Stimulated activated CD8-positive, alpha-beta memory T cell treated with anti-CD3 and anti-CD28 coated beads, Interleukin-4, amount 100 ng/mL, for 4 hours (primary cell): ENCODE measurements at places on chromosomes 5 and 9.
A peak's percentile ranks its signal among the peaks of the same experiment; 100 is the strongest.

GRCh38 chr5:173435447-173435846 lies 107.2 kb upstream of the STC2 start:
- DNase-seq: no peak

- no peak for DNase-seq
Observed at GRCh38 chr5:116442095-116442534, 132.5 kb downstream of the SEMA6A start.

GRCh38 chr5:45691656-45692055 lies 4.5 kb downstream of the HCN1 start:
- DNase-seq: no peak

GRCh38 chr5:99449786-99450185 lies 521.0 kb upstream of the CHD1 start:
- DNase-seq: no peak

- no peak for DNase-seq
Observed at GRCh38 chr5:173812811-173813550, 75.2 kb upstream of the CPEB4 start.

DNA sequence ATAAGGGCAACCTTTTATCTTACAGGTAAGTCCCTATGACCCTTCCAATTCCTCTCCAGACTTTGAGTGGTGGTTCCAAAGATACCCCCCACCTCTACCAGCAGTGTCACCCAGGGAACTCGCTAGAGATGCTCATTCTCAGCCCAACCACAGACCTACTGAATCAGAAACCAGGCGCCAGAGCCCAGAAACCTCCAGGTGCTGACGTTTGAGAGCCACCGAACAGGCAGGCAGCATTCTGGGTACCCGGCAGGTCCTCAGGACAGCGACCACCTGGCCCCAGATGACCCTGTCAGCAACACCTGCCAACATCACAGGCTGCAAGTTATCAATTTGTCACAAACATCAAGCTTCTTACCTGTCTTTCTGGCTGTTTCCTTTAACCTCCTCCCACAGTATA lies 19.5 kb downstream of the RAPGEF1 start:
- DNase-seq: no peak

DNA sequence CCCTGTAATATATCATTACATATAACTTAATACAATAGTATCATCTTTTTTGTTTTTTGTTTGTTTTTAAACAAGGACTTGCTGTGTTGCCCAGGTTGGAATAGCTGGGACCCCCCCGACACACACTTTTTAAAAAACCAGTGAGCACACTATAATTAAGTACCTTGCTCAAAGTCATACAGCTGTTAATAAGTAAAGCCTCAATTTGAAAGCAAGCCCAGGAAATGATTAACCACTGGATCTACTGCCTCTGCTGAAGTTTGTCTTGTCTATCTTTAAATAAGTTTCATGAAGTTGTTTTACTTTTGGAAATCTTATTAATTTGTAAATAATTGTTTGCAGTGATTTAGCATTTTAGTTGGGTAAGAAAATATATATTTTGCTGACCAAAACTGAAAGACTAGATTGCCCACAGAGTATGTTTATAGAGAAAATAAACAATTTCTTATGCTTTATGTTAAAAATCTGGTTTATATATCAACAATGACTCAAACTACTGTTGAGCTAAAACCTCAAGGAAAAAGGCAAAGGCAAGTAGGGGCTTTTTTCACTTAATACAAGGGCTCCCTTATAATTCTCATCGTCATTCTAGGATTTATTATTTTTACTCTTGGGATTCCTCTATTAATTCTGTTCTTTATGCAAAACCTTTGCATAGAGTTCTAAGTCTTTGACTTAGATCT lies 5.8 kb upstream of the CARNMT1 start:
- DNase-seq: no peak

DNA sequence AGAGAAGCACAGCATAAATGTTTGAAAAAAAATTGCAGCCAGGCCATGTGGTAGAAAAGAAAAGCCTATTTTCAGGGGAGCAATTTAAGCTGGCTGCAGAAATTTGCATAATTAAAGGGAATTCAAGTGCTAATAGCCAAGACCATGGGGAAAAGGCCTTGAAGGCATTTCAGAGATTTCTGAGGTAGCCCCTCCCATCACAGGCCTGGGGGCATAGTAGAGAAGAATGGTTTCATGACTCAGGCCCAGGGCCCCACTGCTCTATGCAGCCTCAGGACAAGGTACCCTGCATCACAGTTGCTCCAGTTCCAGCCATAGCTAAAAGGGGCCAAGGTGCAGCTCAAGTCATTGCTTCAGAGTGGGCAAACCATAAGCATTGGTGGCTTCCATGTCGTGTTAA lies 1416.0 kb downstream of the EFNA5 start:
- no peak for DNase-seq

DNA sequence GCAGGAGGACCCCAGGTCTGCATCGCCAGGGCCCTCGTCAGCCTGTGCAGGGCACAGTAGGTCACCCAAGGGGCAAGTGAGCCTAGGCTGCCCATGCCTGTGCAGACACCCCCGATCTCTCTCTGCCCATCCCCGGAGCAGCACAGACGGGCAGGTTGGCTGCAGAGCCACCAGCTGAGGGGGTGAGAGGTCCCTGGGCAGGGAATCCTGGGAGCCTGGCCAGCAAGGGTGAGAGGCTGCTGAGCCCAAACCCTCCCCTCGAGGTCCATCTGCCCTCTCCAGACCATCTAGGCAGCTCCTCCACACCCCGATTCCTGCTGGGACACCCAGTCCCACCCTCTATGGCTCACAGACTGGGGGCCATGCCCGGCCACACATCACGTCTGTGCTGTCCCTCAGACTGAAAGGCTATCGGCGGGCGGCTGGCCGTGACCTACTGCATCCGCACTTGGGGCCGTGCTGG lies 2.8 kb upstream of the DPP7 start:
- DNase-seq: no peak

GRCh38 chr9:129323376-129323998 lies 145.4 kb upstream of the IER5L start:
- no peak for DNase-seq

DNA sequence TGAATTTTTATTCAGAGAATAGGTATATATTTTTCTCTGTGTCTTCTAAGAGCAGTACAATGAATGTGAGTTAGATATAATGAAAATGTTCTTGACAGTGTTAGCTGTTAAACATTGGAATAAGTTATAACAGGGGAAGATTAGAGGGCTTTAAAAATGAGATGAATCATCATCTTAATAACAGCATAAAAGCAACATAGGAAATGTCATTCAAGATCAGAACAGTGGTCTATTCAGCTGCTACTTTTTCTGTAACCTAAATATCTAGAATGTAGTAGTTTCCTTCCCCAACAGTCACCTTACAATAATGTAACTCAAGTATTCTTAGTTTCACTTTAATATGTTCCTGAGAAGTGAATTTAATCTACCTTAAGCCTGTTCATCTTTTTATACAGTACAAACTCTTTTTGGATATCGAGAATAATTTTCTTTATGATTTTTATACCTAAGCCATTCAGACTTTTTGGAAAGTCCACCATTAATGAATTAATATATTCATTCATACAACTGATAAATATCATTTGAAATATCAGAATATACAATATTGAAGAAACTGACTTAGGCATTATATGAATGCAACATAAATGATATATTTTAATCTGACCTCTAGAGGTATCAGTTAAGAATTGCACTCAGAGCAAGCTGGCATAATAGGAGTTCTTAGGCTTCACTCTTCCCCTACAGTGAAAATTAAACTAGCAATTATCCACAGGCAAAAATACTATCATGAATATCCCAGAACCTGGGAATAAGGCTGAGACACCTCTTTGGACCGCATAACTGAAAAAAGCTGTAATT lies 66.1 kb upstream of the EDIL3 start:
- DNase-seq: no peak

GRCh38 chr9:95074632-95075031 lies 242.9 kb downstream of the FANCC start:
- no peak for DNase-seq

DNA sequence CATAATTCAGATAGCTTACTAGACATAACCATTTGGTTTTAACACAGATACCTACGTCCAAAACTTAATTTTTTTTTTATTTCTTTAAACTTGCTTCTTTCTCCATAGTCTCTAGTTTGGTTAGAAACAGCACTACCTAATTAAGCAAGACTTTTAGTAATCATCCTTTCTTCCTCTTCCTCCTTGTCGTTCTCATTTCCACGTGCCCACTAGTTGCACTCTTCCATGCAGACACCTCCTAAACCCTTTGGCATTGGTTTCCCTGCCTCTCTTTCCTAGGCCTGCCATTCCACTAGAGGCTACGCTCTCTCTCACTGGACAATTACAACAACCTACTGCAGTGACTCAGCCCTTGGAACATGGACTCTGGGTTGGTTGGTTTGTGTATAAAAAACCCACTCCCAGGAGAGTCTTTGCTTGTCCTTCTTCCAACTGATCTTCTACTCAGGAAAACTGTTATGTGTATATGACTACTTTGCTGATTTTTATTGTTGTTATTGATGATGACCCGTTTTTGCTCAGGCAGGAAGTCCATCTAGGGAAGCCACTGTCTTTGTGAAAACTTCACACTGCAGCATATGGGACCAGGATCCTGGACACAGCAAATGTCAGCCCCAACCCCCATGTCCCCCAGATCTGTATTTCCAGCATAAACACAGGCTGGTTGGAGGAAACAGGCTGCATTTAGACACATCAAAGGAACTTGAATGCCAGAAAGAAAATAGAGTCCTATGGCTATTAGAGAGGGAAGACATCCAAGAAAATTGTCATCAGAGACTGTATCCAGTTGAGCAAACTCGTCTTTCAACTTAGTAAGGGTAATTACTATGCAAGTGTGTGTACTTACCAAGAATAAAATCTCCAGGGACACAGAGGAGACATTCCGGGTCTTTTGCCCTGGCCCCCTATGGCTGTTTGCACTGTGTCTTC lies 503.2 kb downstream of the GADD45G start:
- DNase-seq: no peak

DNA sequence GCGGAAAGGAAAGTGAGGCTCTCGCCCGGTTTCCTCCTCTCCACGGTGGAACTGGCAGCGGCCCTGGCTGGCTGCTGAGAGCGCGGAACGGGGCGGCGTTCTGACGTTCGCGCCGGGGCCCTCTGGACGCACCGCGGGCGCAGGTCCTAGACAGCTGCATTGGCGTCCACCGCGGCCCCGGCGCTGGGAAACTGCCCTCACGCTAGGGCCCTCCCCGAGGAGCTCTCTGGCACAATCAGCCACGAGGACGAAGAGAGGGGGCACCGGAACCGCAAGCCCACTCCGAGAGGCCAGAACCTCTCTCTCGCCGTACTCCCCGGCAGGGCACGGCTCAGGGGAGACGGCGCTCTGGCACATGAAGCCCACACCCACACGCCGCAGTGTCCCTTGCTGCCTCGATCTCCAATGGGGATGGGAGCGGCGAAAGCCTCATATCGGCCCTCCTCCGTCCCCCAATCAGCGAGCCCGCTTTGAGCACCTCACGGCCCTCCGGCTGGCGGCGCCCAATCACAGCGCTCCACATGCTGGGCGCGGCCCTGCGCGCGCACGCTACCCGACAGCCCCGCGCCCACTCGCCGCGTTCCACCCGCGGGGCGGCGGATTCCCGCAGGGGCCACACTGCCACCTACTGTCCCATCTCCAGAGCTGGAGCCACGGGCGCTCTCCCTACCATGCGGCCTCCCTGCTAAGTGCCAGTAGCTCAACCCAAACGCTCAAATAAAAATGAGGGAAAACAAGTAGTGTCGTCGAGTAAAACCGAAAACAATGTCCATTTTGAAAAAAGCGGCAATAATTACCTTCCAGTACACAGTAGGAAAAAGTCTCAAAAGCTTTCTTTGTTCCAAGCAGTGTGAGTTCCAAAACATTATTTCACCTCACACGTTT lies 11.8 kb downstream of the MRPS27 start:
- DNase-seq: peak; percentile 85

- DNase-seq: no peak
Observed at GRCh38 chr9:133954862-133955529, 37.1 kb downstream of the VAV2 start.

DNA sequence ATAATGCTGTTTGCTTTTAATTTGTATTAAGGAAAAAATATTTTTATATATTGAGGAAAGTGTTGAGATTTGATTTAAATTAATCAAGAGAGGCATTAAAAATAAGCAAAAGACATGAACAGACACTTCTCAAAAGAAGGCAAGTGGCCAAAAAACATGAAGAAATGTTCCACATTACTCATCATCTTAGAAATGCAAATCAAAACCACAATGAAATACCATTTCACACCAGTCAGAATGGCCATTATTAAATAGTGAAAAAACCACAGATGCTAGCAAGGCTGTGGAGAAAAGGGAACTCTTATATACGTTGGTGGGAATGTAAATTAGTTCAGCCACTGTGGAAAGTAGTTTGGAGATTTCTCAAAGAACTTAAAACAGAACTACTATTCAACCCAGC lies 45.9 kb downstream of the RANBP17 start:
- DNase-seq: no peak

- DNase-seq: no peak
Observed at GRCh38 chr9:4640027-4640426, 22.1 kb upstream of the PLPP6 start.

DNA sequence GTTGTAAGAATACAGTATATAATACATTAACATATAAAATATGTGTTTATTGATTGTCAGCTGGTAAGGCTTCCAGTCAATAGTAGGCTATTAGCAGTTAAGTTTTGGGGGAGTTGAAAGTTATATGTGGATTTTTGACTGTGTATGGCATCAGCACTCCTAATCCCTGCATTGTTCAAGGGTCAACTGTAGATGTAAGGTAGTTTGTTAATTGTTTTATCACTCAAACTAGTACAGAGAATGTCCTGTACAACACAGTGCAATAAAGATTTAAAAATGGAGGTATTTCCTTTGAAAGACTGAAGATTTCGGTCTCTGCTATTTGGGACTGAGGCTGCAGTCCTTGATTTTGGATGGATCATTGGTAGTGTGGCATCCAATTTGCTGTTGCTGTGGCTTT lies 484.4 kb downstream of the KDM4C start:
- DNase-seq: no peak

DNA sequence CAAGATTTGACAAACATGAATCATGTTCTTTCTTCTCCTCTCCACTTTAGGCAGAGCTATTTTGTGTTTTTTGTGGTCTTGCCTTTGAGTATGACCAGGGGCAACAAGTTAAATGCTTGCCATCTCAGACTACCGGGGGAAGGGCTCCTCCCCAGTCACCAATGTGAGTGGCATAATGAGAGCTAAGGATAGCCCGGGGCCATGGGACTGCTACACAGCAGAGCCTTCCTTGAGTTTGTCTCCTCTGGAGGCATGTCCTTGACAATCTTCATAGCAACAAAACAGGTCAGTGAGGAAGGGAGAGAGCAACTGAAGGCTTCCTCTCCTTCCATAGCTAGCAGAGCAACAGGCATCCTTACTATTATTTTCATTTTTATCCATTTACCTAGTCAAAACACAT lies 299.3 kb downstream of the ENC1 start:
- DNase-seq: no peak

DNA sequence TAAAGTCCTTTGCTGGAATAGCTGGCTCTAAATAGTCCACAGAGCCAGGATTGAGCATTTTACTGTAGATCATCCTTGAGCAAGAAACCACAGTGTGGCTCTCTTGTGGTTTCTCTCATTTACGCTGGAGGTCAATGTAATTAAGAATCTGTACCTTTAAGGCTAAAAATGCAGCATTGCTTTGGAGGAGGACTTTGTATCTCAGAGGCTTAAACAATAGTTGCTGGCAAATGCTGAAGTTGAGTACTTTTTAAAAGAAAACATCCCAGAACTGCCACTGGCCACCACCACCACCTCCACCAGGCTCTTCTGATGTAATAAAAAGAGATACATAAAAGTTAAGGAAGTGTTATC lies 177.3 kb upstream of the ADAMTSL1 start:
- no peak for DNase-seq

GRCh38 chr9:124282442-124283227 lies 24.9 kb downstream of the NEK6 start:
- DNase-seq: no peak
